ENCODE measurements at places on chromosomes 6 and 20.
A peak's percentile ranks its signal among the peaks of the same experiment; 100 is the strongest.

GRCh38 chr6:168565112-168565511, 124.1 kb downstream of the SMOC2 start:
- DNase-seq, result no peak

DNA sequence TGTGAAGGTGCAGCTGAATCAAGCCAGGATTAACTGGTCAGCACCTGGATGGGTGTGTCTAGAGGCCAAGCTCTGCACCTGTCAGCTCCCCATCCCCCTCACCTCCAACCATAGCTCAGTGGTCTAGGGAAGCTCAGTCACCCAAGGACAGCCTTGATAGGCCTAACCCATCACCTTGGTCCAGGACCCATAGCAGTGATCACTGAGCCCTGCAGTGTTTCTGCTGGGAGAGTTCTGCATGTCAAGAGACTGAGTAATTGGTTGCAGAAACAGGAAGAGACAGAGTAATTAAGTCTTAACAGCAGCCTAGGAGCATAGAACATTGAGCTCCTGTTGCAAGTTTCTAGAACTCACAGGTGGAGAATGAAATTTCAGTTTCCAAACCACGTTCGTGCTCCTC, 18.7 kb upstream of the RALGAPB start:
- no peak for DNase-seq

DNA sequence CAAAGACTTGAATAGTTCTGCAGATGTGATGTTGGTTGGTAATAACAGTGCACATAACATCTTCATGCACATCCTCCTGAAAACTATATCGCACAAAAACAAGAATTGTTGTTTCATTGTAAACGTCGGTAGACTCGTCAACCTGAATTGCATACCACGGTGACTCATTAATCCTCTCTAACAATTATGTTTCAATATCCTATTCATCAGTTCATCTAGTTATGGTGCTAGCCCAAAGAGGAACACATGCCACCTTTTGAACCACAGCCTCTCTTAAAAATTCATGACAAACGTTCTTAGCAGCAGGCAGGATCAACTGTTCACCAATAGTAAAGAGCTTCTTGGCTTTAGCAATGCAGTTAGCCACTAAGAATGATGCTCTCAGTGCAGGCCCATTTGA, 25.0 kb downstream of the CRYBG1 start:
- no peak for DNase-seq

DNA sequence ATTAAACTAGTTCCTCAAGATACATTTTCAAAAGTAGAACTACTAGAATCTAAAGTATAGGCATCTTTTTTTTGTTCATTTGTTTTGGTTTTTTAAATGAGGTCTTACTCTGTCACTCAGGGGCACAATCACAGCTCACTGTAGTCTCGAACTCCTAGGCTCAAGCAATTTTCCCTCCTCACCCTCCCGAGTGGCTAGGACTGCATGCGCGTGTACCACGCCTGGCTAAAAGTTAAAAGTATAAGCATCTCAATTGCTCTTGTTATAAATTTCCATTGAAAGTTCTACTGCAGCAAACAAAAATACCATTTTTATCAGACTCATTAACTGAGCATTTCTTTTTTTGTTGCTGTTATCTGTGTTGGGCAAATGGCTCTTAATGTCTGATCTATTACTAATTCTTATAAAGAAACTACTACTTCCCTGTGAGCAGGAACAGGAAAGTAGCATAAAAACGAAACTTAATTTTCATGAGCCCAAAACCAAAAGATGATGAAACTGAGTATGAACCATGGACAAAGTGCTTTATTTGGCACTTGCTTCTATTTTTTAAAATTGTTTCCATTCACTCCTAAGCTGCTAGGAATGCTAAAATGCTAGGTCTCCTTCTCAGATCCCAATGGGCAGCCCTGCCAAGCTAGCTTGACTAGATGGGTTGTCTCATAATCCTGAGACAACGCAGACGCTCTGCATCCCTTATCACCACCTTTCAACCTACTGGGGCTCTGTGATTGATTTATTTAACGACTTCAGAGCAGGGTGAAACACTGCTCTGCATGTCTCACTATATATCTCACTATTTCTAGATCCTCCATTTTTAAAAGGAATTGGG, 36.9 kb downstream of the TRPC4AP start:
- DNase-seq, result no peak

- peak; percentile 33 for DNase-seq
Observed at GRCh38 chr6:104955491-104955890, 1.4 kb upstream of the LIN28B start.

DNA sequence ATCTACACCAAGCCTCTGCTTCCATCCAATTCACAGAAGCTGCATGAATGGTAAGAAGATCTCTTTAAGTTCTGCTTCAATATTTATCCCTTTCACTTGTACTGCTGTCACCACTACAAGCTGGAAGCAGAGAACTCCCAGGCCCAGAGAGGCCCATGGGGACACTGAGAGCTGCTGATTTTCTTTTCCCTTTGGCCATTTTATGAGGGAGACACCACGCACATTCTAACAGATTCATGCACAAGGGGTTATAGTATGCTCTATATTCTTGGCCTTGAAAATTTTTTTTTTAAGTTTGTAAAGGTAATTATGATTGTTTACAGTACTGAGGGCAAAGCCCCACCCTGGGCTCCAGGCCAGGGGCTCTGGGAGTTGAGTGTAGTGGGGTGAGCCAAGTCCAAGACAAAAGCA, 88.4 kb downstream of the MYB start:
- no peak for DNase-seq

GRCh38 chr6:161496941-161497340, 223.1 kb upstream of the AGPAT4 start:
- DNase-seq, result no peak
